ENCODE measurements at places on chromosomes 12 and 14.

- DNase-seq, result no peak
These were observed 46.7 kb upstream of the BCL7A start for GRCh38 chr12:121975021-121975420.

DNA sequence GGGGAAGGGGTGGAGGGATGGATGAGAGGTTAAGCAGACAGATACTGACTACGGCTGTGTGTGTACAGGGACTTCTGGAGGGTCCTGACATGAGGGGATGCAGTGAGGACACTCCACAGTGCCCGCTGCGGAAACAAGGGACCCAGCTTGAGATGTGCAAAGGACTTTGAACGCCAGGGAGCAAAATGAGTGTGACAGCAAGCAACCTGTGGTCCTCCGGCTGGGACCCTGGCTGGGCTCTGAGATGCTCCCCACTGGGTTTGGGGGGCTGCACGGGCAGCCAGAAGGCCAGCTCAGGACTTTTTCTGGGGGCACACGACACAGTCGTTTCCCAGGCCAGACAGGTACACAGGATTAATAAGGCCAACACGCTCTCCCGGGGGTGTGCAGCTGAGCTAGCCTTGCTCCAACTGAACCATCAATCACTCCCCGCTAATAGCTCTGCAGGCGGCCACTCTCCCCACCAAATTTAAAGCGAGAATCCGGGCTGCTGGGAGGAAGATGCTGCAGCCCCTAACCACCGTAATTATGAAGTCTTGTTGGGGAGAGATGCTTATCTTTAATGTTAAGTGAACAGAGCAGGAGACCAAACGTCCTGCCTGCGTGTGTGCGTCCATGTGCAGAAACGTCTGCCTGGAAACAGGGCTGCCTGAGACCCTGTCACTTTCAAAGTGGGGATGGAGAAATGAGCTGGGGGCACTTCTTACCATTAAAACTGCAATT is 51.6 kb upstream of the DLK1 start:
- no peak for DNase-seq

GRCh38 chr14:72333357-72333756 is 401.1 kb downstream of the RGS6 start:
- DNase-seq, result no peak

GRCh38 chr14:90184571-90185266 is 71.6 kb upstream of the PSMC1 start:
- DNase-seq, result no peak

DNA sequence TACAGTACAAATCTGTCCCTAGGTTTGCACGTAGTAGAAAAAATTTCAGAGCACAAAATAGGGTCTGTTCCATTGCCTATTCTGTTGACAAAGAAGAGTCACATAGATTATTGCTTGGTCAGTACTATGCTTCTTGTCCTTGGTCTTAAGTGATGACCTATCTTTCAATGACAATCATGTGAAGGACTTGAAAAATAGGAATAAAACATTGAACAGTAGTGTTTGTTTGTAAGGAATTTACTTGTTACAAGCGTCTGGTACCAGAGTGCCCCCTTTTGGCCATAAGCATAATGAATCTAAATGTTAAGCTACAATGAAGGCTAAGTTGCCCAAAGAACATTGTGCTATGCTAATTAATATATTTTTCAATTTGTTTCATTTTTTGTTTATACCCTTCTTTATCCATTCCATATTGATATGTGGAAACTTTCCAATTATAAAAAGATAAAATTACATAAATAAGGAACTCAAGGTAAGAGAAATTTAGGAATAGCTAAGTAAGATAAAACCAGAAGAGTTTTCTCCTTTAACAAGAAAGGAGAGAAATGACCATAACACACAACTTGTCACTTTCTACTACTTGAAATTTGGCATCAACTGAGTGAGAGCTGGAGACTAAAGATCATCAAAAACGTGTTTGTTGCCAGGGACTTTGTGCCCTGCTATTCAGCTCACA is 204.7 kb downstream of the EPS8 start:
- DNase-seq, result no peak

DNA sequence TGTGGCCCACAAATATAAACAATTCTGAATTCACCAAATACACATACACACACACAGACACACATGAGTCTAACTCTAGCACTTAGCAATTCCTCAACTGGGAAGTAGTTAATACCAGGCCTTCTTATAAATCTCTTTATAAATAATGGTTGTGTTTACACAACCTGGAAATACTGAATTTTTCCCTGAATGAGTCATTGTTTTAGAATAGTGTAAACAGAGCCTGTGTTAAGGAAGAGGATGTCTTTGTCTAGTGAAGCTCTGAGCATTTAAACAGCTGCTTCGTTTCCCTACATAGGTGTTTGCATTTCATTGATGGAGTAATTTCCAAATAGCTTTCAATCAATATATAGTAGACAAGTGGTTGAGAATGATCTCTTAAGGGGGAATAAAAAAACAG is 218.8 kb downstream of the BTG1 start:
- no peak for DNase-seq

- DNase-seq, result no peak
These were observed 59.0 kb downstream of the GALNT16 start for GRCh38 chr14:69318901-69319475.

- DNase-seq, result no peak
These were observed 513 bp downstream of the HOXC11 start for GRCh38 chr12:53973236-53974042.

DNA sequence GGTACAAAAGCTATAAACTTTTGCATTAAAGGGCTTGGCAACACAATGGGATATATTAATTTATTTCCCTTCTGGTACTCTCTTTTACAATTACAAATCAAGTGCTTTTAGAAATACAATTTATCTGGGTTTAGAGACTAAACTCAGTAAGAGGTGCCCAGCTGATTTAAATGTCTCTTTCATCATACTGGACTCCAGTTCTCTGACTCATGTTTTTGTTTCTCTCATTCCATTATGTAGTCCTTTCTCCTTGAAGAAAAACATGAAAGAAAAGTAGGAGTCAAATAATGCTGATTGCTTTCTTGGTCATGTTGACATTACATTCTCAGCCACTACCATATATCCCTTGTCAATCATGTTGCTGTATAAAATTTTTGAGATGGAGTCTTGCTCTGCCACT is 36.3 kb upstream of the CFL2 start:
- no peak for DNase-seq

DNA sequence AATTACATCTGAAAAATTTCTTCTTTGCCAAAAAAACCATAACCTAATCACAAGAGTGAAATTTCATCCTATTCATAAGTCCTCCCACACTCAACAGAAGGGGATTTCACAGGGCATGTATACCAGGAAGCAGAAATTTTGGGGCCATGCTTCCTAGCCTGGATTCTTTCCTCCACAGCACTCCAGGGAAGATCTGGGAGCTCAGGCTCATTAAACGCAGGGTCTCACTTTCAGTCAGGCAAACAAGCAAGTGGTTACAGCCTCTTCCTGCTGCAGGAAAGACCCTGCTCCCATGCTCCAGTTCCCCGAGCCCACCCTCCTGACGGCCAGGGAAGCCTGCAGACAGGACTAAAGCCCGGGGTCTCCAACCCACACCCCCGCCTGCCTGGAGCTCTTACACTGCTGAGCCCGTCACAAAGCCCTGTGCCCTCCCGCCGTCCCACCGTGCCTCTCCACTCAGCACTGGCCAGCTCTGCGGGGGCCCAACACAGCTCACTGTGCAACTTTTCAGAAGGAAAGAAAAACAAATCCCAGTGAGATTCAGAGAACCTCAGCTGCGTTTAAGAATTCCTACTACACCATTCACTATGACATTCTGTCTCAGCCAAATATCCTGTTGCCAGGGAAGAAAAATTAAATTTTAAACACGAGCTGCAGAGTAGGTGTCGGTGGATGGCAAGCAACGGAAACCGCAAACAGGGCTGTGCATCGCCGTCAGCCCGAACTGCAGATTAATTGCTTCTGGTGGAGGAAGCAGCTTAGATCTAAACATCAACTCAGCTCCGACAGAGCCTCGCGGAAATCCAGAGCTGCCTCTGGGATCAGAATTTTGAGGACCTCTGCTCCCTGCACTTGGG is 106.7 kb upstream of the SFSWAP start:
- no peak for DNase-seq

GRCh38 chr12:49264466-49264872 is 413 bp upstream of the TUBA1C start:
- DNase-seq, result no peak

DNA sequence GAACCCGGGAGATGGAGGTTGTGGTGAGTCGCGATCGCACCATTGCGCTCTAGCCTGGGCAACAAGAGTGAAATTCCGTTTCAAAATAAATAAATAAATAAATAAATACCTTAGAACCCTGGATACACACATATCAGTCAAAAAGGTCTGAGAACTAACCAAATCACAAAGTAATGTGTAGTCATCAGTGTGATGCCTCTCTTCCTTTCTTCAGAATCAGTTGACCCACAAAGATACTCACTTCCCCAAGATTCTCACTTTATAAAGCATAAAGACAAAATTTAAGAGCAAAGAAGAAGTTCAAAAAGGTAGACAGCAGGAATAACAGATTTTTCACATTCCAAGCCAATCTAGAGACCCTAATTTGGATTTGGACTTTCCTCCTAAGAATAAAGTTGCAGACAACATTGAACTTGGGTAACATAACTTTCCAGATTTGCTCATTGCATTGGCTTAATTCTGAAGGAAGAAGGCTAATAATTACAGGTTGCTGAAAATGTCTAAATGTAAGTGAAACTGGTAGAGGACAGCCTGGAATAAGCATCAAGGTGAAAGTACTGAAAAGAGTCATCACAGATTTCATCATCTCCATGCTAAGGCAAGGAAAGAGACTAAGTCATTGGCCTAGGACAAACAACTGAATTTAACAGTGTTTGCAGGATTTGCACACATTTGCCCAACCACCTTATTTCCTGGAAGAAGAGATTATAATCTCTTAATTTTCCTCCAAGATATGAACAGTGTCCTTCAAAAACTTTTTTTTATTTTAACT is 17.4 kb downstream of the TMED10 start:
- no peak for DNase-seq

DNA sequence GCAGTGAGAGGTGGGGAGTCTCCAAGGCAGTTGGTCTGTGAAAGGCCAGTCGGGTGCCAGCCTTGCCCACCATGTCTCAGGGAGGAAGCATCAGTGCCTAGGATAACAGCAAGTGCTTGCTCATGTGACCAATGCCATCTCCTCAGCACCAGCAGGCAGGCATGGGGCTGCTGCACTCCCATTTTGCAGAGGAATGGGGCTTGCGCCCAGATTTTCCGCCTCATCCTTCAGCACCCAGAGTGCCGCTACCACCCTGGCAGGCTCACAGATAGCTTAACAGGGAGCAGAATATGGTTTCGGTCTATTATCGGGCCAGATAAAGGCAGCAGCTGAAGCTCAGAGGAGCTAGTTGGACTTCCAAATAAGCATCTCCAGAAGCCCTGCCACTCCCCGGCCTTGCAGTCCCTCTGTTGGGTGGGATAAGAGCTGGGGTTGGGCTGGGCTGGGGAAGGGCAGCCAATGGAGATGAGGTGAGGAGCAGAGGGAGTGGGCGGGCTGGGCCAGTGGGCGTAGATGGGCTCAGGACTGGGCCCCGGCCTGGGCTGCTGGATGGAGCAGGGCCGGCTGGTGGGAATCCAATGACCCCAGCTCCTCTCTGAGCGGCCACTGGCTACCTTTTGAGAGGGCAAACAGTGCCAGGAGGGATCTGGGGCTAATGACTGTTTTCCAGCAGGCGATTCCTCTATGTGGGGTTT is 8.4 kb upstream of the KRT80 start:
- no peak for DNase-seq

DNA sequence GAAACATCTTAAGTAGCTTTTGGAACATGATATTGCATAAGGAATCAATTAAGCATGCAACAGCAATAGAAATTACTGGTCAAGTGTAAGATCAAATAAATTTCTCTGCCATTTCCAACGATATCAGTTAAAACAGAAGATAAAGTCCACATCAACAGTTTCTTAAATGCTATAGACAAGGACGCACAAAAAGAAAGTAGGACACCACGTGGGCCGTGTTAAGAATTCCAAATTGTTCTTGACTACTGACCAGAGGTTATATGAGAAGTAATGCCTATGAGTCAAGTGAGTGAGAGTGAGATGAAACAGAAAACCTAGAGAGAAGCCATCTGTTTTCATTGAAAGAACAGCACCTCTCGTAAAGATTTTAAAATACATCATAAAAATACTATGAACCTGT is 318.2 kb downstream of the TMEM117 start:
- no peak for DNase-seq

DNA sequence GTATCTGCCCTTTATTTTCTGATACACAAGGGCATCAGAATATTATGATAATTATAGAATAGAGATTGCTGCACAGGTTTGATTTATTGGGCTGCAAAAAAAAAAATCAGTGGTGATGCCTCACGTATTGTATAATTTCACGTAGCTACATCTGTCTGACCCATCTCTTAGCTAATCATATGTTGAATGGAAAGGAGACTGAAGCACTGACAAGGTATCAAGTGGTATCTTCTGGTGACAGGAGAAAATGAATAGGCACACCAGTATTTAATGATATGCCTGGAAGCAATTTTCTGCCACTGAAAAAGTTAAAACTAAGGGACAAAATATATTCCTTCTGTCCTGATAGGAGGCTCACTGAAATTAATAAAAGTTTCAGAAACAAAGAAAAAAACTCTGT is 837.2 kb upstream of the FBXO33 start:
- DNase-seq, result no peak

DNA sequence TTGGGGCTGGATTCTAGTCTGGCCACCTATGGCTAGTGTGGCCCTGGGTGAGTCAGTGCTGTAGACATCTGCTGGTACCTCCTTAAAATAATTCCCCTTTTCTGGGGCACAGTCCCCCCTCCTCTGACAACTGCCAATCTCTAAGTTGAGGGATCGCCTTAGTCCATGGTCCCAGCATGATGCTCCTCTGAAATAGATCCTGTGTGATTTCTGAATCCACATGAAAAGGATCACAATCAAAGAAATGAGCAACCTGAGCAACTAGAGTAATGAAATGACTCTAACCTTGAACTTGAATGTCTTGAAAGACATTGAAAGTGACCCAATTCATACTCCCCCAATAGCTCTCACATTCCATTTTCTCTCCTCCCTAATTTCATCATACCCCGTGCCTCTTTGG is 332.5 kb downstream of the VRK1 start:
- no peak for DNase-seq

DNA sequence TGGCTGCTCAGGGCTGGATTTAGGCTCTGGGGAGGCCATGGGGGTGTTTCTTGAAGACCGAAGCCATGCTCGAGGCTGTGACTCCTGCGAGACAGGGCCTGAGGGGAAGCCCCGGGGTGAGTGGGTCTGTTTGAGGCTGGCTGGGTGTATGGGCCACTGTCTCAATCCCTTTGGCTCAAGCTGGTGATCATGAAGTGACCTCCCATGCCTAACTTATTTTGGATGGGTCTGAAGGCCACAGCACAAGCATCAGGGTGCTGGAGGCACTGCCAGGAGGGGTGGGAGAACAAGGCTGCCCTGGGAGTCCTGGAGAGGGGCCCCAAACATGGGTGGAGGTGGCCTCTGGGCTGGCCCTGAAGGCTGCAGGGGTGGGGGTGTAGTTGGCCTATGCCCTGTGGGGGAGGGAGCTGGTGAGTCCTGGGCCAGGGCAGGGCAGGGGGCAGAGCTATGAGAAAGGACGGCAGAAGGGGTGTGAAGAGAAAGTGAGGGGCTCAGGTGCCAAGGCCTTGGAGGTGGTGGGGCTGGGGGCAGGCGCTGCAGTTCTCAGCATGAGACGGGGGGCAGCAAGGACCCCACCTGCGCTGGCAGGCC is 100.9 kb downstream of the KIF26A start:
- DNase-seq, result no peak

All from activated CD4-positive, alpha-beta T cell treated with anti-CD3 and anti-CD28 coated beads for 24 hours (primary cell).